ENCODE measurements at places on chromosomes 3 and 15.

DNA sequence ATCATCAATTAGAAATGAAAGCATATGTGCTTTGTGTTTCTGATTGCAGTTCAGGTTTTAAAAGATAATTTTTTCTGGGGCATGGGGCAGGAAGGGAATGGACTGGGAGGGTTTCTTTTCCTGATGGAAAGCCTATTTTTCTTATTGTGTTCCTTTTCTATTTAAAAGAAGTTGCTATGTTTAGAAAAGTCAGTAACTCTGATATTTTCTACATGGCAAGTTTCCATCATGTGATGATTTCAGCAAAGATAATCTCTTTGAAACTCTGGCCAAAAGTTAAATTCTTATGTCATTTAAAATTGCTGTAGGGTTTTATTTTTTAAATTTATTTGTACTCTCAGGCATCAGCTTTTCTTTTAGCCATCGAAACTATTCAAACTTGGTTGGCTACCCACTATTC, 601.2 kb downstream of the FOXP1 start:
- no peak for DNase-seq

DNA sequence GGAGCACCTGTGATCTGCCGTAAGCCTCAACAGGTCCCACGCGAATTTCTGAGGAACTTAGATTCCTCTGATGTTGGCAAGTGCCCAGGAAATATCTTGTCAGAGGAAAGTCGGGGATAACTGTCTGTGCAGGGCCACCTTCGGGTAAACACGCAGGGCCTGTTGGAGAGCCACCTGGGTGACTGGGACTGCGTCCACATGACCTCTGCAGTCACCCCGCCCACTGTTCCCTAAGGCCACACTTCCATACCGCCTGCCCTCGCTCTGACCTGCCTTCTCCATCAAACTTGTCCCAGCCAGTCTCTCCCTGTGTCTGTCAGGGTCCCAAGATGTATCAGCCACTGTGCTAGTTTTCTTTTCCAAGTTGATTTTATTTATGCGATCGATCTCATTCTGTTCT, 28.7 kb downstream of the BFSP2 start:
- DNase-seq: no peak

- DNase-seq: no peak
Measured at GRCh38 chr3:2765002-2765579, 345.1 kb downstream of the IL5RA start.

DNA sequence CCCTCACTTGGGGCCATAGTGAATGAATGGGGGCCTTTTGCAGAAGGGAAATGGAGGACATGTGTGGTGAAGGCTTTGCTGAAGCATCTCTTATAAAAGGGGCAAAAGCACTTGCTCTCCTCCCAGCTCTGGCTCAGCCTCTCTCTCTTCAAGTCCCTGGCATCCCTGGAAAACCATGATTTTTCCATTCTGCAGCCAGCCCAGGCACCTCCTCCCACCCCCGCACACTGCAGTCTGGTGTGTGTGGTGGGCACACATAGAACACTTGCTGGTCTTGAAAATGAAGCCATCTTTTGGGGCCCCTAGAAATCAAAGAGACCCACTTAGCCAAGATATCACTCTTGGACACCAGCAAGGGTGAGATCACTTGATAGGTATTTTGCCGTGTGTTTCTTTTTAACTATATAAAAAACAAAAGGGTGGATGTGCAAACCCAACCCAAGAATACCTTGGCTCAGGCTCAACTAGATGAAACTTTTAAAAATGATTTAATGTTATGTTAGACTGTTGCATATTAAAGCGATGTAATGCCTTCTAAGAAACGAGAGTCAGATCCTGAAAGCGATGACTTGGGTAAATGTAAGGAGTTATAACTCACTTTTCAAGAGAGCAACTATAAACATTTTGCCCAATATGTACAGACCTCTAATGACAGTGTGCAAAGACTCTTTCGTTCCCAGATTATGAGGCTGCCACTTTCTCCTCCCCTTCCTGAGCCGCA, 16.4 kb upstream of the ALDH1A3 start:
- no peak for DNase-seq

DNA sequence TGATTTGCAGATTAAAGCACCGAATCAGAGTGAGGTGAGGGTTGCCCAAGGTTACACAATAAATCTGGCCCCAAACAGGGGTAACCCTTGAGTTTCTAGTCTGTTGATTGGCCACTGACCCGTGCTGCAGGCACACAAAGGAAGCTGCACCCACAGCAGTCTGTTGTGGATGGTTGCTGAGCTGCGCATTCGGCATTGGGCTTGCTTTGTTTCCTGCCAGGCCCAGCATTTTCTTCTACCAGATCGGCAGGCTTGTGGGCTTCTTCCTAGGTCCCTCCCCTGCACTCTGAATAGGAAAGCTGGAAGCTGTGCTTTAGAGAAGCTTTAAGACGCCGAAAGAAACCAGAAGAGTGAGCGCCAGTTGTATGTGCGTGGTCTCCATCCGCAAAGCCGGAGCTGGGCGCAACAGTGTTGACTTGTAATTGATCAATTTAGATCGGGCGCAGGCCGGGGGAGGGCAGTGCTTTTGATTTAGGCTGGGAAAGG, 12.1 kb downstream of the B3GNT5 start:
- no peak for DNase-seq

DNA sequence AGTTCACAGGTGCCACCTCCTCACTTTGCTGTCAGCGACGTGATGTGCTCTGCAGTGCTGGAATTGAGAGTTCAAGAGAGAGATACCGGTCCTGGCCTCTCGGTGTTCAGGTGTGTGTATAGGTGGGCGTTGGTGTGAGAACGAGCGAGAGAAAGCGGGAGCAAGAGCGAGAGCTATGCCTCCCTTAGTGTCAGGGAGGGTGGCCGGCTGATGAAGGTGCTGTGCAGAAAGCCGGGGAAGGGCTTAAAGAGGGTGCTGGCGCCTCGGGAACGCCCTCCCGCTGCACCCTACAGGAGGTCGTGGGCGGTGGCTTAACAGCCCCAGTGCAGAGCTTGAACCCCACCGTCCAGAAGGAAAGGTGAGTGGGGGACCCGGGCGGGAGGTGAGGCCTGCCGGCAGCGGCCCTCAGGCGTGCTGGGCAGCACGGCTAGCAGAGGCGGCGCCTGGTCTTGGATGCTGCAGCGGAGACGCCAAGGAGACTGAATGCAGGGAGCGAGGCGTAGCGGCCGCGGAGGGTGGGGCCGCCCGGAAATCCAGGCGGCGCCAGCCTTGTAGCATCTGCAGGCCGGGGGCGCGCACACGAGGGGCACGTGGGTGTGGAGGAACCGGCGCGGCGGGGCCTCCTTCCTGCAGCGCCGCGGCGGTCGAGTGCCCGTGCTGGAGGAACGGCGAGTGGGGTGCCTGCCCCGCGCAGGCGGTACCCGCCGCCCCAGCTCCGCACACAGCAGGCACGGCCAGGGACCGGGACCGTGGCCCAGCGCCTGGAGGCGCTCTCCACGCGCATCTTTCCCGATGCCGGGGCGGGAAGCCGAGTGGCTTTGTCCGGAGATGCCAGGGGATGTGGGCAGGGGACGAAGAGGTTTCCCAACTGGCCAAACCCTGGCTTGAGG, 246.8 kb upstream of the TOPAZ1 start:
- DNase-seq: no peak
